ENCODE measurements at places on chromosomes 5 and 9.

DNA sequence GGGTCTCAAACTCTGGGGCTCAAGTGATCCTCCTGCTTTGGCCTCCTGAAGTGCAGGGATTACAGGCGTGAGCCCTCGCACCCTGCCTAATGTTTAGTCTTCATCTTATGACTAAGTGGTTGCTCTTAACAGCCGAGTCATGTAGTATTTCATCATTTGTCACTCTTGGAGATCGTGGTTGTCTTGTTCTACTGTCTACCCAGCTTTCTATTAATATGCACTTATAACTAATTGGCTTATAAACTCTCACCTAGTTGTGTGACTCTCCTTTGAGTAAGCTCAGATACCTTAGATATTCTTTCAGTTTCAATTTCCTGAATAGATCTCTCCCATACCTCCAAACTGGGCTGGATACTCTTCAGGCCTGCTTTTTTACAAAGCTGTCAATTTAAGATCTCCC, 19.9 kb downstream of the SLC44A1 start:
- DNase-seq: no peak

DNA sequence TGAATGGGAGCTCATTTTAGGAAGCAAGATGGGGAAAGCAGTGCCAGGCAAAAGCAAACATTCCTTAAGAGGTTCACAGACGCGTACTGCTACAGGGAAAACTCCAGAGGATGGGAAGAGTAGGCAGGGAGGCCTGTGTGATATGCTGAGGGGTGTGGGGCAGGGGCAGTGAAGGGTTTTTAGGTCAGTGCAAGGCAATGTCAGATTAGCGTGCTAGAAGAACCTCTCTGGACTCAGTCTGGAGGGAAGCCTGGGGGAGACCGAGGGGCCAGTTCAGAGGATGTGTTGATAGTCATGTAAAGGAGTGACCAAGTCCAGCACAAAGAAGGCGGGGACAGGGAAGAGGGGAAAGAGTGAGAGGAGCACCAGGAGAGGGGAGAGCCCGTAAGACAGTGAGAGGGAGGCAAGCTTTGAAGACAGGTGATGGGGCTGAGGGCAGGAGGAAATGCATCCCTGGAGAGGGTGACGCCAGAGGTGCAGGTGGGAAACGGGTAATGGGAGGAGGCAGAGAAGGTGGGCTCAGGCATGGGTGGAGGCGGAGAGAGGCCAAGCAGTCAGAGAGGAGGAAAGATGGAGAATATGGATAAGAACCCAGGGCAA, 134.5 kb downstream of the MTX3 start:
- no peak for DNase-seq

- no peak for DNase-seq
Observed at GRCh38 chr5:76617229-76617628, 6.0 kb downstream of the F2RL2 start.

- no peak for DNase-seq
Observed at GRCh38 chr5:181163487-181164075, 16.2 kb downstream of the OR2V2 start.

DNA sequence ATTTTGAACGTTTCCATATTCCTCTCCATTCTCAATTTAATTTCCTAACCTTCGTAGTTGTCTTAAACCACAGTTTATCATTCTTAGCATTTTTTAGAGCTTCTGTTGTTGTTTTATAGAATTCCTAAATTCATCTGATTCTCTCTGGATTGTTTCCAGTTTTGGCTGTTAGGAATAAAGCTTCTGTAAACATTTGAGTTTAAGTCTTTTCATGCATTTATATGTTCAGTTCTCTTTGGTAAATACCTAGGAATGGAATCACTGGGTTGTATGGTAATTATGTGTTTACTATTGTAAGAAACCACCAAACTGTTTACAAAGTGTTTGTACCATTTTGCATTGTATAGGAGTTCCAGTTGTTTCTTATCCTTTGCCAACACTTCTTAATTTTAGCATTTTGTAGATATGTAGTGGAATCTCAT, 29.7 kb downstream of the GPR21 start:
- no peak for DNase-seq

GRCh38 chr5:143509758-143510221, 106.3 kb upstream of the NR3C1 start:
- DNase-seq: no peak

GRCh38 chr5:179975713-179976134, 68.0 kb upstream of the TBC1D9B start:
- no peak for DNase-seq

- no peak for DNase-seq
Observed at GRCh38 chr9:86978922-86979474, 31.7 kb upstream of the GAS1 start.

- DNase-seq: no peak
Observed at GRCh38 chr5:56003679-56004078, 8.9 kb upstream of the IL6ST start.

GRCh38 chr9:133321411-133321935, 14.5 kb downstream of the SURF6 start:
- no peak for DNase-seq

DNA sequence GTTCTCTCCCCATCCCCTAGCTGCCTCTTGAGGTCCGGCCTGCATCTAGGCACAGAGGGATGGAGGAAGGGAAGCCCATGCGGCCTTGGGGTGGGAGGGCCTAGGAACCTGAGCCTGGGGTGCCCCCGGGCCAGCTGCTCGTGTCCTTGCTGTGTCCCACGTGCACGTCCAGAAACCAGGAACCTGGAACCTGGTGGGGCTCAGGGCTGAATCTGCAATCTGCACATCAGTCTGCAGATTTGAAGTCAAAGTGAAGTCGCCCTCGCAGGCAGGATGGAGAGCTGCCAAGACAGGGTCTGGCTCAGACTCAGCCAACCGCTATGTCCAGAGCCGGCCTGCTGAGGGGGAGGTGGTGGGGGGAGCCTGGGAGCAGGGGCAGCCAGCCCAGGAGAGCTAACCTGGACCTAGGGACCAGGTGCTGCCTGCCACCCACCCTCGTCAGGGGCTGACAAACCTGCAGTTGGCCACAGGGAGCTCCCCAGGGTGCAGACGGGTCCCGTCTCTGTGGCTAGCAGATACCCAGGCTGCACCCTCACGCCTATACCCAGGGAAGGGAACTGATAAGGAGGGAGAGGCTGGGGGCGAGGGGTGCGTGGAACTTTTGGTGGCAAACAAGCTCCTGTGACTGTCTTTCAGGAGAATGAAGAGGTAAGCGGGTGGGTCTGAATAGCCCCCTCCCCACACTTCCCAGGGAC, 103.5 kb upstream of the SIMC1 start:
- no peak for DNase-seq

DNA sequence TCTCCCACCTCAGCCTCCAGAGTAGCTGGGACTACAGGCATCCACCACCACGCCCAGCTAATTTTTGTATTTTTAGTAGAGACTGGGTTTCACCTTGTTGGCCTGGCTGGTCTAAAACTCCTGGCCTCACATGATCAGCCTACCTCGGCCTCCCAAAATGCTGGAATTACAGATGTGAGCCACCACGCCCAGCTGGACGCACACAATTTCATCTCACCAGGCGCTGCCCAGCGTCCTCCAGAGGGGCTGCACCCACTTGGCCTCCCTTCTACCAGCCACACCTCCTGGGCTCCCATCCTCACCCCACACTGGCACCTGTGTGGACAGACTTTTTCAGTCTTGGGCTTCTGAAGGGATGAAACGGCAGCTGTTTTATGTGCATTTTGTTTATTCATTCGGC, 3.8 kb upstream of the EXOC3 start:
- DNase-seq: no peak

DNA sequence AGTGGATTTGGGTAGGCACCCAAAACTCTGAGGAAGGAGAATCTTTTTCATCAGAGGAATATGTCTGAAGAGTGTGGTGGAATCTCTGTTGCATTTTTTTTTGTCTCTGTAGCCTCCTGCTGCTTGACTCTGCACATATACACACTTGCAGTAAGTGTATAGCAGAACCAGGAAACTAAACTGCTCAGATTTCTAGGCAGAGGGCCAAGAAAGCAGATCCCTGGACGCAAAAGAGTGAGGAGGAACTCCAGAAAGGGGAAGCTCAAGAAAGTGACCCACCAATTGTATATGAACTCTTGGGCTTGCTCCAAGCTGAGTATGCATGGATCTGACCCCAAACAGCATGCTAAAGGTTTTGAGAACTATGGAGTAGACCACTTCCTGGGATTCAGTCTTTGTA, 181.8 kb downstream of the GADD45G start:
- no peak for DNase-seq

DNA sequence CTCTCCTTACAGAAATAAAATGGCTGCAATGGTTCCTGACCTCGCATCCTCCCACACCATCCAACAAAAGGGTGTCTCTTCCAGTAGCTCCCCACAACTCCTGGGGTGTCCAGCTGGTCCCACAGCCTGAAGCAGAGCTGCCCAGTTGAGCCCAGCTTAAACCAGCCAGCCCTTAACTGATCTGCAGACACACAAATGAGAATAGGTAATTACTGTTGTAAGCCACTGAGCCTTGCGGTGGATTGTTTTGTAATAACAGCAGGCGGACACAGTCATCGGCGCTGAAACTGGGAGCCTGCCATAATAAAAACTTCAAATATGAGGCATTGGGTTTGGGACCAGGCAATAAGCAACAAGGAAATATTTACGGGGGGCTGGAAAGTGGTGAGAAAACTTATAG, 10.4 kb upstream of the ZBTB43 start:
- no peak for DNase-seq

DNA sequence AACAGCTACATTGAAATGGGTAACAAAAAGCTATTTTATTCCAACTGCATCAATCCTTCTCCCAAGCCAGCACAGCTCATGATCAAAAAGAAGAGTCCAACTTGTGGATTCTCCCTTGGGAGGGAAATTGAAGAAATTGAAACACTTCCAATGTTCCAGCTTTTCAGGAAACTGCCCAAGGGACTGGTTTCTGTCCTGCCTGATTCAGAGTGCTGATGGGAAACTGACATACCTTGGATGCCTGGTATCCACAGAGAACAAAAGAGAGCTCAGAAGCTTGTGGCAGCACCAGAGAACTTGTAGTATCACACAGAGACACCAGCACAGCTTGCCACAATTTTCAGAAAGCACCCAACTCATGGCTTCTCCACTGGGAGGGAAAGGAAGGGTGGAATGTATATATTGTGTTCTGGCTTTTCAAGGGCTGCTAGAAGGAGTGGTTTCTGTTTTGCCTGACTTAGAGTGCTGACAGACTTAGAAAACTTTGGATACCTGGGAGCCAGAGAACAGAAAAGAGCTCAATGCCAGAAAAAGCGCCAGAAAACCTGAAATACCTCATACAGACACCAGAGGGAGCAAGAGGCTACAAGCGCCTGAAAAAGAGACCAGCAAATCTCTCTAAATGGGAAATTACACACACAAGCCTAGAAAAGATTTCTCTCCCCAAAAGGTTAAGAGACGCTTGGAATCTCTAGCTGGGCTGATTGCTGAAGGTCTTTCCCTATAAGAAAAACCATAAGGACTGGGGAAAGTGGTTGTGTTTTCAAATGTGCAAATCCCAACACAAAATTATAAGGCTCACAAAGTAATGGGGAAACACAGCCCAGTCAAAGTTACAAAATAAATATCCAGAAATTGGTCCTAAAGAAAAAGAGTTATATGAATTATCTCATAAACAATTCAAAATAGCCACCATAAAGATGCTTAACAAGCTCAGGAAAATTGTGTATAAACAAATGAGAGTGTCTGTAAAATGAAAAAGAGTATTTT, 178.8 kb downstream of the SPOCK1 start:
- peak; percentile 22 for DNase-seq

DNA sequence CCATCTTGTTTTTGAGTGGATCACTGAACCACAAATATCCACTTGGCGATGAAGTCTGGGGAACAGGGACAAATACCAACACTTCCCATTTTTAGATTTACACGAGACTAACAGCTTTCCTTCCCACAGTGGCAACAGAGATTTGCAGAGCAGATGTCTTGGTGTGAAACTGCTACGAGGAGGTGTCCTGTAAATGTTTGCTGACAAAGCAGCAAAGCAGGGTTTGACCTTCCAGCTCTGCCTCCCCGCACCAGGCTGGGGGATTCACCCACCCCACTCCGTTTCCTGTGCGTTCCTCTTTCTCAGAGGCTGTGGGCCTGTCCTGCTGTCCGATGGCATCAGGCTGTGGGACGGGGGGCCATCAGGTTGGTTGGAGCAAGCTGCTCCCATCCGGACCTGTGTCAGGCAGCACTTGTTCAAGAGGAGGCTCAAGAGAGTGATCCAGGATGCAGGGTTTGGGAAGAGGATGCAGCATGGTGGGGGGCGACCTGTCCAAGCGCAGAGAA, 693 bp upstream of the RGS3 start:
- DNase-seq: no peak

DNA sequence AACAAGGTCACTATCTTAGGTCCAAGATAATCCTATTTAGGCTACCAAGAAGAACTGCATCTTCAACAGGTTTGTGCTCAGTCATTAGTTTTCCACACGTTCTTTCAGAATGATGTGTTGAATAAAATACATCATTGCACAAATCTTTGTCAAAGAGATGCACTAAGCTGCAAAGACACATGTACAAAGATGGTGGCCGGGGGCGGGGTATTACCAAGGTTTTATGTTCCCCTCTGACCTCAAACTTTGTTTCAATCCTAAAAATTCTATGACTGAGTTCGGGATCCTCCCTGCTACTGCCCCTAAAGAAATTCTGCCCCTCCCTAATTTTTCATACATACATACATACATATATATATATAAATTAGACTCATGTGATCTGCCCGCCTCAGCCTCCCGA, 14.2 kb downstream of the HSPA9 start:
- no peak for DNase-seq

DNA sequence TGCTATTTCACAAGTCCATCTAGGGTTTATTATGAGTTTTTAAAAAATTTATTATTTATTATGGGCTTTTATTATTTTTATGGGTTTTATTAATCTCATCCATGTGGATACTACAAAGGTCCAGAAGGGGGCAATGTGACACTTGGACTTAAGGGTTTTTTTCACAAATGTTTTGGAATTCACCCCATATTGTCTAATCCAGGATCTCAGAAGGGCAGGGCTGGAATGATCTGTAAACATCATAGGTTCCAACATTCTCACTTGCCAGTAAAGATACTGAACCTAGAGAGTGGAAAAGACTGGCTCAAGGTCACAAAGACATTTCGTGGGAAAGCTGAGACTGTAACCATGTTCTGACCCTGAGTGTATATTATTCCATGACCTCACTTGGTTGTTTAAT, 35.6 kb downstream of the NIM1K start:
- DNase-seq: no peak

- peak; percentile 30 for DNase-seq
Observed at GRCh38 chr5:159156426-159157238, 52.7 kb downstream of the RNF145 start.

GRCh38 chr5:95283761-95284571, 928 bp downstream of the MCTP1 start:
- peak; percentile 20 for DNase-seq

GRCh38 chr9:114216976-114217375, 61.6 kb downstream of the COL27A1 start:
- no peak for DNase-seq

GRCh38 chr9:127875306-127875966, 2.0 kb downstream of the AK1 start:
- no peak for DNase-seq
